ENCODE measurements at places on chromosomes 2 and 18.
A peak's percentile ranks its signal among the peaks of the same experiment; 100 is the strongest.

DNA sequence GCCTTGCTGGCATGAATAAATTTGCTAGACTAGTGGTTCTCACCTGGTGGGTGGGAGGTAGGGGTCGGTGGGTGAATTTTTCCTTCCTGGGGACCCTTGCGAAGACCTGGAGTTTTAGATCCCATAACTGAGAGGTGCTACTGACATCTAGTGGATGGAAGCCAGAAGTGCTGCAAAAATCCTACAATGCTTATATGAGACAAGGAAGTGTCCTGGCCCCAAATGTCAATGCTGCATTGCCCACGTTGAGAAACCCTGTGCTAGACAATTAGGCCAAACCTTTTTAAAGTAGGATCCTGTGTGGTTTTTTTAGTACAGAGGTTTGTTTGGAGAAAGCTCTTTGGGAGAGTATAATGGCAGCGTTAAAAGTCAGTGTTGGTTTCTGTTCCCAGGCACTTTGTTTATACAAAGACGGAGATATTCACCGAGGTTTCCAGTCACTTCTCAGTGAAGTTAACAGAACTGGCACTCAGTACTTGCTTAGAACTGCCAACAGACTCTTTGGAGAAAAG, 9.6 kb downstream of the SERPINB8 start:
- DNase-seq: peak; percentile 74

DNA sequence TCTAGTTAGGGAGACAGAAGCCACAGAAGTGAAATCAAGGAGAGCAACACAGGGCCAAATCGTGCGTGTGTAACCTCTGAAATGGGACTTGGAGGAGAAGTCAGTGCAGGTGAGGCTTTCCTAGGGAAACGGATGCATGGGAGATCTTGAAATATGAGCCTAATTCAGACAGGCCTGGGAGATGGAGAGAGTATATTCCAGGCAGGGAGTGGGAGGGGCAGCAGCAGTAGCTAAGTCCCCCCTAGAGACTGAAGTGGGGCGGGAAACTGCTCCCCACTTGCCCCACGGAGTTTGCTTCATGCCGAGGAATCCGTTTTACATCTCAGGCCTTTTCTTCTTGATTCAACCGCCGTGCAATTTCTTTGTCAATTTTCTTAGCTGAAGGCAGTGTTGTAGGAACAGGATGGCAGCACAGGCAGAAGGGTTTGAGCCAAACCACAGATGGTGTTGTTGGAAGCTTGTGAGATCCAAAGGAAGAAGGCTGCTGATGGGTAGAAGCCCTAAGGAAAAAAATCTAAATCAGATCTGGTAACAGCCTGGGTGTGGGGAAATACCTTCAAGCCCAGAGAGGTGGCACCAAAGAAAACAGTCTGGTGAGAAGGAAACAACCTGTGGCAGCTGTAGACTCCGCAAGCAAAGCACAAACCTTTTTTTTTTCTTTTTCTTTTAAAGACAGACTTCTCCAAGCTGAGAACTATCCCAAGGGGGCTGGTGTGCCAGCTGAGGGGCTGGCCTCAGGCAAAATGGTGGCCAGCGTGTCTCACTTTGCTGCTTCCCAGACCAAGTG, 40.2 kb downstream of the EPAS1 start:
- DNase-seq: no peak

DNA sequence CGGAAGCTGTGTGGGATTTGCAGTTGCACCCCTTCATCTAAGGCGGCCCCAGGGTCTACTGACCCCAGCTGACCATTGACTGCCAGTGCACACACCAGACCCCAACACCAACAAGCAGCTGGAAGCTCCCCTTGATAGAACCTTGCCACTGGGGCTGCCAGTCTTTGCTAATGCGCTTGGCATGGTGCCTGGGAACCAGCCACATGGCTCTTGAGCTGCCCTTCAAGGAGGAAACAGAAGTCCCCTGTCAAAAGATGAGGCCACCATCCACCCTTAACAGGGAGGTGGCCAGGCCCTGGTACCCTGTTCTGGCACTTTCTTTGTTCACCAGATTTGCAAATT, 8.6 kb downstream of the ALPI start:
- no peak for DNase-seq

DNA sequence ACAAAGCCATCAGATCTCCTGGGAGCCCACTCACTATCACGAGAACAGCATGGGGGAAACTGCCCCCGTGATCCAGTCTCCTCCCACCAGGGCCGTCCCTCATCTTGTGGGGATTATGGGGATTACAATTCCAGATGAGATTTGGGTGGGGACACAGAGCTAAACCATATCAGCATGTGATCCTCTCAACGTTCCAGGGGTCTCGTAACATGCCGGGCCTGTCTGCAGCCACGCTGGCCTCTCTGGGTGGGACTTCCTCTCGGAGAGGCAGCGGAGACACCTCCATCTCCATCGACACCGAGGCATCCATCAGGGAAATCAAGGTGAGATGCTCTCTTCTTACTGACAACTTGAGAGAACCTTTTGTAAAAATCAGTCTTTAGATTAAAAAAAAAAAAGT, 49.6 kb upstream of the RBM44 start:
- no peak for DNase-seq
